NCI-H1436 (cell line): ENCODE measurements at places on chromosomes 13 and 19.

GRCh38 chr19:10285393-10285792, 1.4 kb upstream of the ICAM4 start:
- DNase-seq, result no peak

- peak; percentile 20 for DNase-seq
Observed at GRCh38 chr13:100828226-100828625, 153.6 kb upstream of the TMTC4 start.

DNA sequence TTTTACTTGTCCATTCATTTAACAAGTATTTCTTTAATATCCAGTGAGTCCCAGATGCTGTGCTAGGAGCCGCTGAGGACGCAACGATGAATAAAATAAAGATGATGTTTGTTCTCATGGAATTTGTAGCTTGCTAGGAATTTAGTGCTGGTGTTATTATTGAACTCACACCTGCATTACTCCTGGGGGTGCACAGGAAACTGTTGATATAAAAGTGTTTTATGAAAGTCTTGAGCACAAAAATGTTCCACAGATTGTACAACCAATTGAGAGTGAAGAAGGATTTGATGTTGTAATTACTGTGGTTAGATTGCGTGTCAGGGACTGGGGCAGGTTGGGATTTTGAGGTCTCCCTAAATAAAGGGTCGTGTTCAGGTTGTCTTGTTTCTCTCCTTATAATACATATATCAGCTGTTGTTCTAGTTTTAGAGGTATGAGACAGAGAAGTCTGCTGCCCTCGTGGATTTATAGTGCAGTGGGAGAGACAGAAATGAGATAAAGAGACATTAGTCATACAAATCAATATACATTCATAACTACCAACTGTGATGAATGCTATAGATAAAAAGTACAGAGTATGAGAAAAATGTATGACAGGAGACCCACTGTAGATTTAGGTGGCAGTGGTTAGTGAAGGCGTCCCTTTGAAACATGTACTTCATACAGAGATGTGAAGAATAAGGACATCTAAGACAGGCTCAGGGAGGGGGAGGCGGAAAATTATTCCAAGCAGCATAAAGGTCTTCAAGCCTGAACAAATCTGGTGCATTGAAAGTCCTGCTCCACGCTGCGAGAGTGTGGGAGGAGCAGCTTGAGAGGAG, 11.3 kb downstream of the CACNG6 start:
- no peak for DNase-seq

- no peak for DNase-seq
Observed at GRCh38 chr13:114107686-114108081, 24.7 kb downstream of the RASA3 start.
